ENCODE measurements at places on chromosomes 4 and X.

- no peak for DNase-seq
These were observed 137.8 kb downstream of the FBXW7 start for GRCh38 chr4:152398060-152398459.

GRCh38 chrX:30340753-30341152, 31.6 kb upstream of the NR0B1 start:
- no peak for DNase-seq

- DNase-seq: no peak
These were observed 28.8 kb upstream of the CXCL2 start for GRCh38 chr4:74127745-74128144.

GRCh38 chrX:148938348-148938747, 437.9 kb downstream of the AFF2 start:
- DNase-seq: no peak

- DNase-seq: no peak
These were observed 169.9 kb upstream of the HAND2 start for GRCh38 chr4:173699841-173700475.

DNA sequence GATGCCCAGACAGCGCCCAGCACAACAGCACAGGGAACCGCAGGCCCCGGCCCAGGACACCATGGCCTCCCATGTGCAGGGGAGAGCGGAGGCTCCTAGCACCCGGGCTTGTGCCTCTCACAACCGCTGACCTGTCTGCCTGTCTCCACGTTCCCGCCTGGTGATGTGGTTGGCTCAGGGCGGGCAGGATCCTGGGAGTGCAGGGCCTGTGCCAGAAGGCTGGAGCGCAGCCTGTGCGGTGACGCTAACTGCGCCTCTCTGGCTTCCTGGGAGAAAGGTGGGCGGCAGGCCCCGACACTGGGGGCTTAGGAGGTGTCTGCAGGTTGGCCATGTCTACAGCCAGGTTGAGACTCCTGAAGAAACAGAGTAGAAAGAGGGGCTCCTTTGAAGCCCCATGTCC, 48.7 kb downstream of the CPZ start:
- DNase-seq: no peak

- no peak for DNase-seq
These were observed 64.6 kb downstream of the SYNPO2 start for GRCh38 chr4:118953276-118953675.

- DNase-seq: no peak
These were observed 51.3 kb upstream of the NPNT start for GRCh38 chr4:105843941-105844340.

DNA sequence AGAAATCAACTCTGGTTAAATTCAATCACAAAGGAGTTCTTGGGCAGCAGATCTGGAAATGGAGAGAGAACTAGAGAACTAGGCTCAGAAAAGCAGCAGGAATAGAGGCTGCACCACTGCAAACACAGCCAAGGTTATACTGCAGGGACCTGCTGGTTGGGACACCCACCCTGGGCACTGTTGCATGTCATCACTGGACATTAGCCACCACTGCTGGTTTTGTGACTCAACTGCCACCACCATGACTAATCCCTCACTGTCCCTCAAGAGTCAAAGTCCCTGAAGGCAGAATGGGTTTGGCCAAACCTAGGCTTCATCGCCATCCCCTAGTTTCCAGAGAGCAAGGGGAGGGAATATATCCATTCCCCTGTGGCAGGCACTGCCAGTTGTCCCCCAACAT, 38.1 kb upstream of the IRAK1 start:
- DNase-seq: no peak

DNA sequence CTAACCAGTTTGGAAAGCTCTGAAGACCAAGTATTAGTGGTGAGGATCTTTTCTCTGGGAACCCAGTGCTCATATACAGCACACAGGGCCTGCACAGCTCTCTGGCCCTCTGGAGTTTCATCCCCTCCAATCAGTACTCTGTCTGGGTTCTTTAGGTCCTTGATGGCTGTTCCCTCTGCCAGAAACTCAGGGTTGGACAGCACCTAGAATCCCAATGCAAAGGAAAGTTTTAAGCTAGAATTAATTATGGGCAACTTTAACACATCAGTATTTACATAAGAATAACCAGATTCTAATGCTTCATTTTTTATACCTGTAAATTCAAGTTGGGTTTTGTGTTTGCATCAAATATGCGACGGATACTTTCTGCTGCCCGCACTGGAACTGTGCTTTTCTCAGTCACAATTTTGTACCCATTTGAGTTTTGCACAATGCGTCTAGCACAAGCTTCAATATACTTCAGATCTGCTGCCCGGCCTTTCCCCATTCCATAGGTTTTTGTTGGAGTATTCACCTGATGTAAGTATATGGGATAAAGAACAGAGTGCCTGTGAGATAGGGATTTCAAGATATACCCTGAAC, 16.8 kb downstream of the UGDH start:
- no peak for DNase-seq

DNA sequence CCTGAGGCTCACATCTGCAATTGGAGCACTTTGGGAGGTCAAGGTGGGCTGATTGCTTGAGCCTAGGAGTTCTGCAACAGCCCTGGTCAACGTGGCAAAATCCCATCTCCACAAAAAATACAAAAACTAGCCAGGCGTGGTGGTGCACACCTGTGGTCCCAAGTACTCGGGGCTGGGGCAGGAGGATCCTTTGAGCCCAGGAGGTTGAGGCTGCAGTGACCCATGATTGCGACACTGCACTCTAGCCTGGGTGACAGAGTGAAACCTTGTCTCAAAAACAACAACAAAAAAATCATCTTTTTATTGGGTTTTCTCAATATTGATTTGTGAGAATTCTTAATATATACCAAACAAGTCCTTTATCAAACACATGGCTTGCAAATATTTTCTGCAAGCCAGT, 64.9 kb downstream of the ANKRD17 start:
- DNase-seq: no peak

- DNase-seq: no peak
These were observed 237.8 kb downstream of the NDST4 start for GRCh38 chr4:114875630-114876029.

DNA sequence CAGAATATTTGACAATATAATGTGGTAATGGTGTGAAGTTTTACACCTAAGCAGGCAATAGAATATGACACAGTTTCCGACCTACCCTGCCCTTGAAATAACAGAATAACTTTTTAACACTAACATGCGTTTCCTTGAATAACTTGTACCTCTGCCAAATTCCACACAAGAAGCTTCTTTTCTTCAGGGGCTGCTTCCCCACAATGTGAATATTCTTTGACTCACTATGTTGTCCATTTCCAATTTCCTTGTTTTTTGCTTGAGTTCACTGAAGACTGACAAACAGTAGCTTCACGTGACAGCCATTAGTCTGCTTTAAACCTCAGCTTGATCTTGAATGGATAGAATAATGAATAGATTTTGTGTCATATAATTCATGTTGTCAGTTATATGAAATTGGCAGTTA, 14.3 kb downstream of the SHROOM3 start:
- DNase-seq: no peak

DNA sequence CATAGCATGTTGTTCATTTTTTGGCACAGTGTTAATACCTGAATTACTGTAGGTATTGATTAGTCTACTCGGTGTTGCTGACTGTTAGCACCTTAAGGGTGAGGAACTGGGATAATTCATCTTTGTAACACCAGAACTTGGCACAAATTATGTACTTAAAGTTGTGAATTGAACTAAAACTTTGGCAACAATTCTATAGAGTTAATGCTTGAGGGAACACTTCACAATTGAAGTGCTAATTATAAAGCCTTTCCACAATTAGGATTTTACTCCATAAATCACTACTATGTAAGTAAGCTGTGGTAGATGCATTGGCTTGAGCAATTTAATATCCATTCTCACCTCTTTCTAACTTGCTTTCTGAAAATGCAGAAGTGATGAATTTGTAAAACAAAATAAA, 686.7 kb downstream of the PDHA2 start:
- no peak for DNase-seq

GRCh38 chr4:122762966-122763716, 30.6 kb downstream of the BBS12 start:
- DNase-seq: no peak

GRCh38 chr4:1856071-1856942, at the start of gene LETM1:
TSS of gene LETM1 (minus strand) at chr4:1856156. CDS start at chr4:1855950, 206 bp downstream.
- peak; percentile 90 for DNase-seq

- DNase-seq: no peak
These were observed 7.6 kb upstream of the DIPK2B start for GRCh38 chrX:45208121-45208856.

DNA sequence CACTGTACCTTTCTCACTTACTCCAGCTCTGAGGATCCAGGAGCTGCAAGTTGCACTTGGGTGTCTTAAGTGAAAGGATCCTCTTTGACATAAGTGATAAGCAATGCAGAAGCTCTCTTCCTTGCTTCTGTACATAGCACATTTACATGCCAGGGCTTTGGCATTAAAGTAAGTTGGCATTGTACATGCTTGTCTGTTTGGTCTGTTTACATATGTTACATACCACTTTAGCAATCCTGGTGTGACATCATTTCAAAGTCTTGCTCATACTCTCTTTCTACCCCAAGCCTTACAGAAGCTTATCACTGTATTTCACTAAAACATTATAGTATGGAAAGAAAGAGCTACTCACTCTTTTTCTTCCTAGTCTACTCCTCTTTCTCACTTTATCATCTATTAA, 2548.3 kb downstream of the ARAP2 start:
- no peak for DNase-seq

DNA sequence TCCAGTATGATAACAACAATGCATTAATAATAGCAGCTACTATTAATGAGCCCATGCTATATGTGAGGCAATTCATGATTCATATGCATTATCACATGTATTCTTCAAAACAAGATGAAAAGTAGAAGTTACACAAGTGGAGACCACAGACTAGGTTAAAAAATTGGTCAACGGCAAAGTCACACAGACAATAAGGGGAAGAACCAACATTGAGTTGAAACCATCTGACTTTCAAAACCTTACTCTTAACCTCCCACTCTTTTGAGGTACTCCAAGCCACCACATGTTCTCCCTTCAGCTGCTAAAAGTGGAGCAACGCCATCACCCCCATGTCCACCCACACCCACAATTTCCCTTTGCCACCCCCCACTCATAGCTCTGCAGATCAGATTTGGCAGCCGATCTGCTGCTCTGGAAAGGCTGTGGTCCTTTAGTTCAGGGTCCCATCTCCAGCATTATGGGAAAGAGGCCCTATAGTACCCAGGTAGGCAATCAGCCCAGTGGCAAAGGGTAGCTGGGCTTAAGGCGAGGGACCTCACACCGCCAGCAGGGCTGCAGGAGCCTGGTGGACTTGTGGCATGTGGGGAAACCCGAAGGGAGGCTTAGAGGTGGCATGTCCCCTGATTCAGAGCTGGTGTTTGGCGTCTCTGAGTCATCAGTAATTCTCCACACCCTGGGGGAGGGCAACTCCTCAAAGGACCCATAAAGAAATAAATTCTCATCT, 33.5 kb upstream of the CYBB start:
- DNase-seq: no peak

DNA sequence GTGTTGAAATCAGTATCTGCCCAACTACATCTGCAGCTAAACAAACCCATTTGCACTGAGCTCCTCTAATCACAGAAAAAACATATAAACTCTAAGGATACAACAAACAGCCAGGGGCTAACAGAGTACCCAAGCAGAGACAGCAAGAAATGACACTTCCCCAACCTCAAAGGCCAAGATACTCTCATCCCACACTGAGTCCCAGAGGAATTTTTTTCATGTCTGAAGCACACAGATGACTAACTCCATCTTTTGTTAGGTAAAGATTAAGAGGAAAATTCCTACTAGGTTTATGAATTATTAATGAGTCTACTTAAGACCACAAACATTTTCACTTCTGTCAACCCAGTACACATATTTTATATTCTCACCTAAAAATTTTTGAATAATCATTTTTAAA, 31.6 kb downstream of the SEPSECS start:
- no peak for DNase-seq

- no peak for DNase-seq
These were observed 14.0 kb upstream of the JADE3 start for GRCh38 chrX:46898207-46898606.

- DNase-seq: no peak
These were observed 31.5 kb upstream of the PUDP start for GRCh38 chrX:7179446-7179845.

DNA sequence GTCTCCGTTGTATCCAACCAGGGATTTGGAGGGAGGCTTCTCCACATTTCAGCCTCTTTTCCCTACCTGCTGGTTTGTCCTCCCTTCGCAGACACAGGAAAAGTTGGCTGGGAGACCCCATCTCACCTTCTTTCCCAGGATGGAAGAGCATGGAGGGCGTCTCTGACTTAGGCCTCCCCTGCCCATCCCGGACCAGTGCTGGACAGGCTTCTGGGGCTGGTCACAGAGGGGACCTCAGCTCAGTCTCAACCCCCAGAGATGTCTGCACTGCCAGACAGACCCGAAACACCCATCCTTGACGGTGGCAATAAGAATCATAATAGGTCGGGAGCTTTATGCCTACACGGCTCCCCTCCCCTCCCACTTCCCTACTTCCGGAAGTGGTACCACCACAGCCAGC, 1.6 kb downstream of the WFS1 start:
- DNase-seq: no peak

GRCh38 chr4:8578717-8579116, 1.5 kb upstream of the GPR78 start:
- no peak for DNase-seq

DNA sequence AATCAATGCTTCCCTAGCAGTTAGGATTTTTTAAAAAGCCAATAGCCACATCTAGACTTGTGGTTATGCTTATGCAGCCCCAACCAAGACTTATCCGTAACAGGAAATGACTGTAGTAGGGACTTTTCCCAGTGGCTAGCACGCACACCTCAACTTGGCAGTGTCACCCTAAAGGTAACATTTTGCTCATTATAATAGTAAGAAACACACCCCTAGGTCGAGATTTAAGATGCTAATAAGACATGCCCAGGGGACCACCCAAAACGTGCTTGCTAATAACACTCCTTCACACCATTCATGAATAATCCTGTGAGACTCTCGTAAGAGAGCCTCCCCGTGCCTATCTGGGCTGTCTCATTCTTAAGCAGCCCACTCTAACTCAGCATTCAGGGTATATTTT, 195.3 kb downstream of the CHIC1 start:
- DNase-seq: no peak

DNA sequence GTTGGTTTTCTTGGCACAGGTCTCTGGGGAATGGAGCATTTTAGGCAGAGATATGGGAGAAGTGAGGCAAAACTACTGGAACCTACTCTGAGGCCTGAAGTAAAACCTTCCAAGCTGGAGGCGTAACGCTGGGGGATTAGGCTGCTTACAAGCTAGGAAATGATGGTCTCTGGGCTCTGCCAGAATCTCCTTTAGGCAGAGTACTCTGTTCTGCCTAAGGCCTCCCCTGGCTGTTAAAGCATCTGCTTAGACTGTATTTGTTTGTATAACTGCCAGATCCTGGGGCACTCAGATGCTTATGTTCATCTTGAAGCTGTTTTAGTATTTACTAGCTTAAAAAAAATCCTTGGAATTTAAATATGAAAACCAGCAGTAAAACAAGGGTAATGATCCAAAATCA, 822.2 kb downstream of the RPA4 start:
- DNase-seq: peak; percentile 41

DNA sequence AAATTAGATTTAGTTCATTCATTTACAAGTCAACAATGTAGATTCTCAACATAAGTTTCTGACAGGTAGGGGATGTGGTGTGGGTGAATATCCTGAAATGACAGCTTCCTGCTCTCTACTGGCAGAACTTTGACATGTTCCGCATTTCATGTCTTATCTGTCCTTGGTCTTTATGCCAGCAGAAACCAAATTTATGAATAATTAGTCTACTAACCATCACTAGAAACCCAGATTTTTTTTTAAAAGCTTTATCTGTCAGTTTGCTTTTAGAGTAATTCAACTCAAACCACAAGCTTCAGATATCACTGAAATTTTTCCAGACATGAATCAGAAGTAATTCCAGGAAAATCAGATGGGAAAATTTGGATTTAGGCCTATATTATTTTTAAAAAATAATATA, 17.9 kb downstream of the COQ2 start:
- DNase-seq: no peak
